CD4-positive, alpha-beta T cell treated with Interleukin-6 for 4 hours (primary cell): ENCODE measurements at places on chromosomes 3 and 15.

DNA sequence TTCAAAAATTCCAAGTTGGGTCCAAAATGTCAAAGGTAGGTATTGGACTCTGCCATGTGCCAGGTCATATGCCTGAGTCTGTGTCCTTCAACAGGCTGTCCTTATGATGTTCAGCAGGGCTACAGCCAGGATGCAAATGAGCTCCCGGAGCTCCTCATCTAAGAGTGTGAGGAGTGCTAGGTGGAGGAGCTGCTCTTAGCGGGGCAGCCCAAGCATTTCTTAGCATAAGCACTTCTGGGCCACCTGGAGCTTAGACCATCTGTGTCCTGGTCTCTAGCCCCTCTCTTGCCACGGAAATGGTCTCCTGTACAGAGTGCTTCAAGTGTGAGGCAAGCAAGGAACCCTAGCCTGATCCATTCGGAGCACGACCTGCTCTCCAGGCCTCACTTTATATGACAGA, 64.6 kb upstream of the PRR23C start:
- no peak for DNase-seq

GRCh38 chr15:41284427-41285177, 47.8 kb downstream of the OIP5 start:
- peak; percentile 3 for DNase-seq

- peak; percentile 22 for DNase-seq
Measured at GRCh38 chr3:131033480-131034080, 6.9 kb downstream of the NEK11 start.

GRCh38 chr3:136862617-136863322, 762 bp downstream of the NCK1 start:
- DNase-seq, result peak; percentile 52

- no peak for DNase-seq
Measured at GRCh38 chr15:74011610-74012009, 17.1 kb downstream of the PML start.

DNA sequence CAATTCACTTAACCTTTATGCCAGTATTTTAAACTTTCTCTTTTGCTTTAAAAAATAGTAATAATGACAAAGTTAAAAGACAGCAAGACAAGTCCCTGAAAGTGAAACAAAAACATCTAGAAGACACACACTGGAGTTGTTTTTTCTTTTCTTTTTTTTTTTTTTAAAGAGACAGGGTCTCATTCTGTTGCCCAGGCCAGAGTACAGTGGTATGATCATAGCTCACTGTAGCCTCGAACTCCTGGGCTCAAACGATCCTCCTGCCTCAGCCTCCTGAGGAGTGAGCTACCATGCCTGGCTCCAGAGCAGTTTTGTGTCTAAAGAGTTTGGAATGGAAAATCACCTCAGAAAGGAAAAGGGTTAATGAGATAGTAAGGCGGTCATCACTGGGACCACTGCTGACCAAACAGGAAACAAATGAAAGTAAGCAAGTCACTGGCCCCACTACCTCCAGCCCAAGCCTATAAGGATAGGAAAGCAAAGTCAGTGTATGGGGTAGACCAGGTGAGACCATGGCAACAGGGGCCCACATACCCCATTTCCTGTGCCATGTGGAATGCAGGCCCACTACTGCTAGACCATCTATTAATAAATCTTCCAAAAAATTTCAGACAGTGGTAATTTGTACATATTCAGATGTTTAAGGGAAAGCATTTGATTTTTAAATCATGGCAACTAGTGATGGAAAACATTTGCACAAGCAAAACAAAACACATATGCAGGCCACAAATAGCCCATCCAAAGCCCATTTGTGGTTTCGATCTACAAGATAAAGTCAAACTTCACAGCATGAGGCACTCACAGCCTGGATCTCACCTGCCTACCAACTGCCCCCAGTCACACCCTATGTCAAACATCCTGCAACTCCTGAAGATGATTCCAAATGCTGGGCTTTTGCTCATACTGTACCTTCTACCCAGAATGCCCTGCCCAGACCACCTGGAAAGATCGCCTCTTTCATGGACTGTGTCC, 62.6 kb downstream of the OSBPL10 start:
- DNase-seq, result no peak

GRCh38 chr15:28954466-28955159, 68.8 kb downstream of the APBA2 start:
- DNase-seq, result no peak

DNA sequence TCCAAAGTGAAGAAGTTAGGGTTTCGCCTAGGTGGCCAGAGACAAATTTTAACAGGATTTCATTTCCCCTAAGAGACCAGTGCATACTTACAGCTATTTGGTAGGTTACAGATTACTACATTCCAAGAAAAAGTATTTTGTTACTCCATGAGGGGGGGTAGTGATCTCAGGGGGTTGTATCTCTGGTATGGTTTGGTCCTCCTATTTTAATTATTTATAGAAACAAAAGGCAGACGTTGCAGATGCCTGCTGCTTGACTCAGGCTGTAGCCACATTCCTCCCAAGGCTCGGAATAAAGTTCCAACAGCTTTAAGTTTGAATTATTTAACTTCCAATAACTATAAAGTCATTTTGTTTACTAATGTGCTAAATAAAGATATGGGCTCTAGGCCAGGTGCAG, 1.3 kb upstream of the TRIM59 start:
- no peak for DNase-seq

- no peak for DNase-seq
Measured at GRCh38 chr15:92666780-92667179, 11.2 kb upstream of the FAM174B start.

DNA sequence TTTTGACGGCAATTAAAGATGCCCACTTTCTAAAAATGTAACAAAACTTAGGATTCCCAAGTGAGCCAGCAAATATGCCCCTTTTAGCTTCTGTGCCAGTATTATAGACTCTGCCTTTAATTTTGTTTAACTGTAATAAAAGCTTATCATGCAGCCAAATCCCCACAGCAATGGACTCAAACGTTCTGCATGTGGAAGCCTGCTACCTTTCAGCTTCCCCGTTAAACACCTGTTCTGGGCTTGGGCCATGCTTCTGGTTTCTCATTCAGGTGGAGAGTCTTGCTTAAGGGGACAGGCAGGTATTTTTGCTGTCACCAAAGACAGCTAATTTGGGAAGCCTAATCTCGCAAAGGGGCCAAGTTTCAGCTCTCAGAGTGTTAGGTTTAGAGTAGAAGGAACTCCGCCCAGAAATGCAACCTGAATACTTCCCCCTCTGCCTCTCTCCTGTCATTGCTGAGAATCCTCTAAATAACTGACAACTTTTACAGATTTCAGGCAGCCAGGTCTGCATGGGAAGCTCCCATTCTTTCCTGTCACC, 399.4 kb upstream of the ATP11B start:
- no peak for DNase-seq

GRCh38 chr3:120560304-120561250, 35.6 kb upstream of the NDUFB4 start:
- DNase-seq, result no peak

DNA sequence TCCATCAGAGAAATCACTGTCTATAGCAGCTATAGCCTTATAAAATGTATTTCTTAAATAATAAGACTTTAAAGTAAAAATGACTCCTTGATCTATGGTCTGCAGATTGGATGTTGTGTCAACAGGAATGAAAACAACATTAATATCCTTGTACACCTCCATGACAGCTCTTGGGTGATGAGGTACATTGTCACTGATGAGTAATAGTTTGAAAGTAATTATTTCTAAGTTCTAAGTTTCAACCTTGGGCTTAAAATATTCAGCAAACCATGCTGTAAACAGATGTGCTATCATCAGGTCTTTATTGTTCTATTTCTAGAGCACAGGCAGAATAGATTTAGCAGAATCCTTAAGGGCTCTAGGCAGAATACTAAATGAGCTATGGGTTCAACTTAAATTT, 568.2 kb upstream of the BCHE start:
- no peak for DNase-seq

DNA sequence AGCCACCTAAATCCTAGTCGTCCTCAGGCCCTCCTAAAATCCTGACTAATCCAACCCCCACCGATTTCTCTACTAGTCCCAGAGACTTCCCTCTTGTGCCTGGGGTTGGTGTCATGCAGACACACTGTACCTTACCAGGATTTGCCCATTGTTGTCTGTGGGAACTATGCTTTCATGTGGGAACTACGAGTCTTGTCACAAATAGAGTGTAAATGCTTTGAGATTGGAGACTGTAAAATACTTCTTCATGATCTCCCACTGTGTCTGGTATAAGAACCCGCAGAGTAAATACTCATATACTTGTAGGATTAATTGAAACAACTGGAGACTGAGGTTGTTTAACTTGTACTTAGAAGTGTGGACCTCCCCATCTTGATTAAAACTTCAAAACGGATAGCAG, 11.2 kb downstream of the B3GNT5 start:
- no peak for DNase-seq

DNA sequence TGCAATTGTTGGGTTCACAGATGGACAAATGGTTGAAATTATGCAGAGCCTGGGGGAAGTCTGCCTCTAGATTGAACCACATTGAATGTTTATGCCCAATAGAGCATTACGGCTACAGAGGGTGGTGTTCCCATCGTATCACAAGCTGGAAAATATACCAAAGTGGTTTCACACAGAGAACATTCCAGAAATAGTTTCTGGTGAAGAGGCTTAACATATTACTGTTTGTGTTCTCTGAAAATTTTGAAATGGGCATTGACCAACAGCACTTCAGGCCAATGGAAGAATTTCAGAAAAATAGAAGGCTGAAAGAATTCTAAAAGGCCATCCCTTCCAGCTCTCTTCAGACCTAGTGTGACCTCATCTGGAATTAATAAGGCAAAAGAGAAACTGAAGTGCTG, 203.9 kb downstream of the NEK10 start:
- no peak for DNase-seq

- DNase-seq, result peak; percentile 15
Measured at GRCh38 chr3:149487598-149488197, 13.2 kb downstream of the TM4SF4 start.

GRCh38 chr3:20103731-20104130, 63.5 kb downstream of the KAT2B start:
- no peak for DNase-seq

GRCh38 chr3:155252535-155252934, 40.9 kb downstream of the STRIT1 start:
- DNase-seq, result no peak

- DNase-seq, result no peak
Measured at GRCh38 chr3:121997372-121997771, 24.7 kb downstream of the ILDR1 start.

GRCh38 chr15:96346409-96346970, 16.0 kb downstream of the NR2F2 start:
- no peak for DNase-seq

DNA sequence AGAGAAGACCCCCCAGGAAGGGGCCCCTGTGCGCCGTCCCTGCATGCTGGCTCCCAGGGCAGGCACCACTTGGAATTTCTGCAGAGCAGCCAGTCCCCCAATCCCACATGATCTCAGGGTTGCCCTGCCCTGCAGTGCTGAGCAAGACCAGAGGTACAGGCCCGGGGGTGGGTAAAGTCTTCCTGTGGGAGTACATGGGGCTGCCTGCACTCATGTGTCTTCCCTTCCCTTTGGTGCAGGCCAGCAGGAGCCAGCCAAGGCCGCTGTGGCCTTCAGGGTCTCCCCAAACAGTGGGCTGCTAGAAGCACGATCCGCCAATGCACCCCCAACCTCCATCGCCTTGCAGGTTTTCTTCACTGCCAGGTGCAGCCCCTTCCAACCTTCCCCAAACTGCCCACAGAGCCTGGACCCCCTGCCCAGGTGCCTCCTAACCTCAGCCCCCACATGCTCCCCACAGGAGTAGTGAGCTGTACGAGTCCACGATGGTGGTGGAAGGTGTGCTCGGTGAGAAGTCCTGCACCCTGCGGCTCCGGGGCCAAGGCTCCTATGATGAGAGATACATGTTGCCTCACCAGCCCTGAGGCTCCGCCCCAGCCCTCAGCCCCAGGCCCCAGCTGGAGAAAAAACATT, 15.0 kb downstream of the ACAA1 start:
- no peak for DNase-seq

DNA sequence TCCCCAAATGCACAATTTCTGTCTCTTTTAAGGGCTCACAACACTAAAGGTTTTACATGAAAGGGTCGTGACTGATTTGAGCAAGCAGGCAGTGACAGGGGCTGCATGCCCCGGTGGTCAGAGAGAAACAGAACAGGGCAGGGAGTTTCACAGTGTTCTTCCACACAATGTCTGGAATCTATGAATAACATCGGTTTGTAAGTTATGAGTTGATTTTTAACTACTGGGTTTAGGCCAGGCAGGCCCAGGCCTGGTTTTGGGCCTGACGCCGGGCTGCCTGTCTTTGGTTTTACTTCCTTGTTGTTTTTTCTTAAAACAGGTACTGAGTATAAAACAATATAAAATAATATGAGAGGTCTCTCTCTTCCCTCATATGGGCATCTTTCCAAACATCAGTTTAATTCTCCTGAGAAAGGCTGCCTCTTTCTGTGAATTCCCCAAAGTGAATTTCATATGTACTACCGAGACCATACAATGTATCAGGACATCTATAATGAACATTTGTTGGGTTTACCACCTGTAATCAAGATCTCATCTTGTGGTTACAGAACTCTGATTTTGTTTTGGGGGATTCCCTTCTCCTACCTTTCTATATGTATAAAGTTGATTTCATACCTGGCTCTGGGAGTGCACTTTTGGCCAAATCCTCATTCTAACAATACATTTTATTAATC, 74.4 kb downstream of the CD200 start:
- no peak for DNase-seq

DNA sequence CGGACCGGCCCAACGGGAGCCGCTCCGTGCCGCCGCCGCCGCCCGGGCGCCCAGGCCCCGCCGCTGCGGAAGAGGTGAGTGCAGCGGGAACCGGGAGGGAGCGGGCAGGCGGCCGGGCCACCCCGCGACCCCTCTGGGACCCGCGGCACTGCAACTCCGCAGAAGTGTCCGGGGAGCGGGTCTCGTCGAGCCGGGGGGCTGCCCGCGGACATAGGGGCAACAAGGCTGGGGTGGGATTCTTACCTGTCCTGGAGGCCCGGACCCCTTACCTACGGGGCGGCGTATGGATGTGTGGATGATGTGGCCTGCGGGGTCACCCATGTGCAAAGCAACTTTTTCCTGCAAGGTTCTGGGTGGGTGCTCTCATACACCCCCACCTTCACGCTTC, 361 bp downstream of the SEMA3F start:
- no peak for DNase-seq

DNA sequence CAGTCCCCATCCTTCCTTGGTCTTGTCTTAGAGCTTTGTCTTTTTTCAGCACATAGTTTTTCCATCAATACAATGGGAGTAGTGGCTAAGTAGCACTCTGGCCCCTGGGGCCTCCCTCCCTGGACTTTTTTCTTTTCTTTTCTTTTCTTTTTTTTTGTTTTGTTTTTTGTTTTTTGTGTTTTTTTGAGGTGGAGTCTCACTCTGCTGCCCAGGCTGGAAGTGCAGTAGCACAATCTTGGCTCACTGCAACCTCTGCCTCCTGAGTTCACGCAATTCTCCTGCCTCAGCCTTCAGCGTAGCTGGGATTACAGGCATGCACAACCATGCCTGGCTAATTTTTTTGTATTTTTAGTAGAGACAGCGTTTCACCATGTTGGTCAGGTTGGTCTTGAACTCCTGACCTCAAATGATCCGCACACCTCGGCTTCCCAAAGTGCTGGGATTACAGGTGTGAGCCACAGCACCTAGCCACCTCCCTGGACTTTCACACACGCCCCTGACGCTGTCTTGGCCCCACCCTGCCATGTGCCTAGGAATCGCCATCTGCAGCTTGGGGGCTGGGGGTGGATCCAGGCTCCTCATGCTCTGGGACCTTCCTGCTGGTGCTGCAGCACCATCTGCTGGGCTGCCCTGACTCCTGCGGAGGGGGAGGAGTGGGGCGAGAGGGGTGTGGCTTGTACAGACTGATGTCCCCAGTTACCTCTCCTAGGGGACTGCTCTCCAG, 2.8 kb downstream of the C15orf39 start:
- peak; percentile 88 for DNase-seq
